Karpas-422 (cell line): ENCODE measurements at places on chromosomes 2 and 18. TPM values are rescaled to one million over a fixed set of nuclear protein-coding genes. Genes with fewer than 3 reads are reported as not detected.

GRCh38 chr2:70141902-70142589, 48.8 kb downstream of the C2orf42 start:
- peak overlapping the region; percentile 54; the same call in 1 of the 2 replicates for H3K27ac ChIP-seq
- DNase-seq, result peak; percentile 87
- H3K36me3 ChIP-seq, result no peaks in the 10 kb centered on the region
- peaks cover 28% of the 10 kb centered on the region for H3K4me1 ChIP-seq
- H3K27me3 ChIP-seq, result no peaks in the 10 kb centered on the region

The OR6B2 gene
- not detected in 2 replicates for total RNA-seq

- no peaks in the 10 kb centered on the region for H3K4me1 ChIP-seq
- H3K27ac ChIP-seq, result no peak overlapping the region
- no peak for DNase-seq
- H3K36me3 ChIP-seq, result no peaks in the 10 kb centered on the region
Observed at GRCh38 chr18:42659187-42659586, 456.3 kb downstream of the RIT2 start.

- H3K27me3 ChIP-seq, result no peaks in the 10 kb centered on the region
- H3K36me3 ChIP-seq, result no peaks in the 10 kb centered on the region
- no peaks in the 10 kb centered on the region for H3K4me1 ChIP-seq
- no peak for DNase-seq
- no peak overlapping the region for H3K4me3 ChIP-seq
- H3K27ac ChIP-seq, result no peak overlapping the region
Observed at GRCh38 chr2:228725031-228725430, 543.5 kb upstream of the SPHKAP start.

- no peak for DNase-seq
- peaks cover 57% of the 10 kb centered on the region for H3K4me1 ChIP-seq
- peak overlapping the region; percentile 60; the same call in 1 of the 2 replicates for H3K27ac ChIP-seq
- no peaks in the 10 kb centered on the region for H3K27me3 ChIP-seq
Observed at GRCh38 chr2:54750040-54750439, 26.6 kb downstream of the EML6 start.

DNA sequence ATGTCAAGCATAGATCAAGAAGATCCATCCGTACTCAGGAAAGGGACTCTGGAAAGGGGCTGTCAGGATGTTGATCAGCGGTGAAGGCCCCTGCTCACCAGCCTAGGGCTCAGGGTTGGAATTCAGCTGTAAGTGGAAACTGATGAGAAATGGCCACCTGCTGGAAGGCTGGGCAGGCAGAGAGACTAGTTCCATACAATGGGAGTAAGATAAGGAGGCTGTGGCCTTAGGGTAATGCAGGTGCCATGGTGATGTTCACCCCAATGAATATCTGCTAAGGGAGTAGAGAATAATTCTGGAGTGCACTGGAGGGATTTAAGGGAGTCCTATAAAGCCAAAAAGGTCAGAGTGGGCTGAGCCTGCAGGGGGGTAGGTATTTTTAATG, 256.6 kb downstream of the CYRIA start:
- H3K4me1 ChIP-seq, result peaks cover 5% of the 10 kb centered on the region
- H3K27me3 ChIP-seq, result no peaks in the 10 kb centered on the region

DNA sequence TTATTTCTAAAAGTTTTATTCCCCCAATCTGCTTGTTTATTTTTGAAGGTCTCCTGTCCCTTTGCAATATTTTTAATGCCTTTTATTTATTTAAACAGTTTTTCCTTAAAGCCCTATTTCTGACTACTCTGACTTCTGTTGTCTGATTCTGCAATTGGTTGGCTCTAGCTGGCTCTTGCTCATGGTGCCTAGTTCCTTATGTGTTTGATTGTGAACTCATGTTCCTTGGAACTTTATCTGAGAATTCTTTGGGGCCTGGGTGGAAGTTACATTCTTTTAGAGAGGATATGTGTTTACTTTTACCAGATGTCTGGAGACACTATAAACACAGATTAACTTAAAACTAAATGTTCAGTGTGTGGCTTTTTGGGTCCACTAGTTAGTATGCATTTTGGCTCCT, 175.9 kb downstream of the DYSF start:
- H3K27me3 ChIP-seq, result no peaks in the 10 kb centered on the region
- no peak overlapping the region for H3K27ac ChIP-seq
- no peaks in the 10 kb centered on the region for H3K4me1 ChIP-seq
- DNase-seq, result no peak

GRCh38 chr18:45628979-45629958, 14.0 kb downstream of the SLC14A2 start:
- no peaks in the 10 kb centered on the region for H3K36me3 ChIP-seq
- H3K27me3 ChIP-seq, result no peaks in the 10 kb centered on the region
- DNase-seq, result no peak
- no peak overlapping the region for H3K4me3 ChIP-seq

The GPR39 gene
- total RNA-seq, result 0.34 TPM in 1 of 2 replicates, not detected in the other

The GATA6 gene
- total RNA-seq, result not detected in 2 replicates

DNA sequence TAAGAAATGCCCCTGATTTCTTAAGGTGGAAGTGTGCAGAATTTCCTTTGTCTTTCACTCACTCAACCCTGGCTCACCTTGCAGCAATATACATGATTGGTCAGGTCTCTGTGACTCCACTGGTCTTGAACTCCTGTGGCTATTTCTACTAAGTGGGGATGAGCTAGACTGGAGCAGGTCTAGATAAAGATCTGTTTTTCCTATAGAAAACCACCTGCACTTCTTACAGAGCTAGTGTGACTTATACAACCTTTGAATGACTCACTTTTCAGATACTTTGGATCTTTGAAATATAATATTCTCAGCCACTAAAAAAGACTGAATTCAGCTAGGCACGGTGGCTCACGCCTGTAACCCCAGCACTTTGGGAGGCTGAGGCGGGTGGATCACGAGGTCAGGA, 98.5 kb upstream of the KCTD1 start:
- DNase-seq, result no peak
- H3K36me3 ChIP-seq, result no peaks in the 10 kb centered on the region
- H3K4me3 ChIP-seq, result no peak overlapping the region
- H3K27me3 ChIP-seq, result no peaks in the 10 kb centered on the region
- peaks cover 14% of the 10 kb centered on the region for H3K4me1 ChIP-seq
- no peak overlapping the region for H3K27ac ChIP-seq

DNA sequence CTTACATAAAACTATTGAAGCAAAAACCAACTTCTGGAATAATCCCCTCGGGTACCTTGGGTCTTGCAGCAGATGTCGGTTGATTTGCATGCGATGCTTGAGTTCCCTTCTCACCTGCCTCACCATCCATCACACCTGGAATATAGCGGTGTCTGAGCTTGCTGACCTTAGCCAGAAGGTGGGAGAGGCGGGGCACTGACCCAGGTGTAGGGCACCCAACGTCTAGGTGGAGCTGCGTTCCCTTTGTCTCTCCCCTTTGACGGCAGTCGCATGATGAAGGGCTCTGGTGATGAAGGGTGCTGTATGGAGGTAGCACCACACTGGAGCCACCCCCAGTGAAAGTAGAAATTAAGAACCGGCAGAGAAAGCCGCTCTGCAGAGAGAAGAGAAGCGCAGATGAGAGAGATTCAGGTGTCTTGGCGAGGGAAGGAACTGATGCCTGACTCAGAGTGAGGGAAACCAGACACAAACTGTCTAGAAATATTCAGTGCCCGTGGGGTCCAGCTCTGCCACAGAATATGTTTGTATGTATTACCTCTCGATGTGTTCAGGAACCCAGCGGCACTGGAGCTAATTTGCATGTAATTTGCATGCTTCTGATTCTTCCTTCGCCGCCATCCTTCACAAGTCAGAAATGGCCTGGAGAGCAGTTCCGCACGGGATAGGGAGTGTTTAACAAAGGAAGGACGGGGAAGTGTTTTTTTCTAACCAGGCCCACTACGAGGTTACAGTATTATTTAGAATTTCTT, 19.4 kb upstream of the MBP start:
- peak; percentile 92 for DNase-seq
- peak overlapping the region; percentile 55 for H3K4me3 ChIP-seq
- H3K4me1 ChIP-seq, result peaks cover 60% of the 10 kb centered on the region
- H3K27ac ChIP-seq, result peak overlapping the region; percentile 91
- no peaks in the 10 kb centered on the region for H3K27me3 ChIP-seq
- H3K36me3 ChIP-seq, result no peaks in the 10 kb centered on the region

DNA sequence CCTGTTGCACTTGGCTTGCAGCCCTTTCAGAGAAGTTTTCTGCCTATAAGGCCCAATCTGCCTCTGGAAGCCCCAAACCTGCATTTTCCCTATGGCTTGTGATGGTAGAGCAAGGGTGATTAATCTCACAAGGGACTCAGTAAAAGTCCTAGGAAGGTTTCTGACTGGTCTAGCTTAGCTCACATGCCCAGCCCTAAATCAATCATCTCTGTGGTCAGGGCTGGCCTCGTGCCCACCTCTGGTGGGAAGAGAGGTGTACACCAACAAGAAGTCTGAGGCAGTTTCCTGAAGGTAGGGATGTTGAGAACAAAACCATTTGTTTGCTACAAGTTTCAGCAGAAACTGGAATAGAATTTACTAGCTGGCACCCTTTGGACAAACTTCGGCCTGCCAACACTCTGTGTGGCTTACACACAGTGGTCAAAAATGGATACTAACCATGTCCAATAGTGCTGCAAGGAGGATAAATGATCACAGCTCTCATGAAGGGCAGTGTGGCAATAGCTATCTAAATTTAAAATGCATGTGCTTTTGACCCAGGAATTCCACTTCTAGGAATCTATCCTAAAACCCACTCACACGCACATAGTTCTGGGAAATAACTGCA, 96.4 kb downstream of the EN1 start:
- DNase-seq, result no peak
- H3K4me3 ChIP-seq, result no peak overlapping the region
- H3K36me3 ChIP-seq, result no peaks in the 10 kb centered on the region
- no peaks in the 10 kb centered on the region for H3K4me1 ChIP-seq
- H3K27me3 ChIP-seq, result no peaks in the 10 kb centered on the region
